ENCODE measurements at places on chromosomes 4 and X.
A peak's percentile ranks its signal among the peaks of the same experiment; 100 is the strongest.

GRCh38 chr4:26065833-26066232 lies 151.8 kb downstream of the SMIM20 start:
- DNase-seq, result no peak

DNA sequence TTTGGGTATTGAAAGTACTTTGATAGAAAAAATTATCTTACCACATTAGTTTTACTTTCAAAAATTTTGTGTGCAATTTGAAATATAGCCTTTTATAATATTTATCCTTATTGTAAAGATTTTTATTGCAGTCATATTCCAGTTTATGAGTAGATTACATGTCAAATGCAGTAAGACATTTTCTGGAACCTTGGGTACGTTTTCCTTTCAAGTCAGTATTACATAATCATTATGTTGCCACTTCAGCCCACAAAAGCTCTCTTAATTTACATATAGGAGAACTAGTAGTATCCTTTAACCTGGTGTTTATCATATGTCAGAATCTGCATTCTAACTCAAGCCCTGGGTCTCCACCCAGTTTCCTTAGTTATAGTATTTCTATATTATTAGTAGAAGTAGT lies 98.5 kb downstream of the CENPC start:
- no peak for DNase-seq

DNA sequence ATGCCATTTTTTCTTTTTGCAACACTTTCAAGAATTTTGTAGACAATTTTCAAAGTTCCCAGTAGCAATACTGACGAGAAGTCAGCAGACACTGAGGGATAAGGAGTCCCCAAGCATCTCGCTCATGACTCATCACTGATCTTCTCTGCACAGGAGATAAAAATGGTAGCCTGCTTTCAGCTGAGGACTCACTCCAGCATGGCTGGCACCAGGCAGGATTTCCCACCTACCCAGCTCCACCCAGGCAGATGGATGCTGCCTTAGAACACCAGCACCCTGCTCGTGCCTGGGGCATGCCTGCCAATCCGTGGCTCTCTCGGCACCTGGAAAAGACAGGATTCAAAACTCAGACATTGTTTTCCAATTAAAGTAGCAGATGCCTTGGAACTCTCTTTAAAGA lies 24.9 kb downstream of the JAKMIP1 start:
- DNase-seq, result no peak

DNA sequence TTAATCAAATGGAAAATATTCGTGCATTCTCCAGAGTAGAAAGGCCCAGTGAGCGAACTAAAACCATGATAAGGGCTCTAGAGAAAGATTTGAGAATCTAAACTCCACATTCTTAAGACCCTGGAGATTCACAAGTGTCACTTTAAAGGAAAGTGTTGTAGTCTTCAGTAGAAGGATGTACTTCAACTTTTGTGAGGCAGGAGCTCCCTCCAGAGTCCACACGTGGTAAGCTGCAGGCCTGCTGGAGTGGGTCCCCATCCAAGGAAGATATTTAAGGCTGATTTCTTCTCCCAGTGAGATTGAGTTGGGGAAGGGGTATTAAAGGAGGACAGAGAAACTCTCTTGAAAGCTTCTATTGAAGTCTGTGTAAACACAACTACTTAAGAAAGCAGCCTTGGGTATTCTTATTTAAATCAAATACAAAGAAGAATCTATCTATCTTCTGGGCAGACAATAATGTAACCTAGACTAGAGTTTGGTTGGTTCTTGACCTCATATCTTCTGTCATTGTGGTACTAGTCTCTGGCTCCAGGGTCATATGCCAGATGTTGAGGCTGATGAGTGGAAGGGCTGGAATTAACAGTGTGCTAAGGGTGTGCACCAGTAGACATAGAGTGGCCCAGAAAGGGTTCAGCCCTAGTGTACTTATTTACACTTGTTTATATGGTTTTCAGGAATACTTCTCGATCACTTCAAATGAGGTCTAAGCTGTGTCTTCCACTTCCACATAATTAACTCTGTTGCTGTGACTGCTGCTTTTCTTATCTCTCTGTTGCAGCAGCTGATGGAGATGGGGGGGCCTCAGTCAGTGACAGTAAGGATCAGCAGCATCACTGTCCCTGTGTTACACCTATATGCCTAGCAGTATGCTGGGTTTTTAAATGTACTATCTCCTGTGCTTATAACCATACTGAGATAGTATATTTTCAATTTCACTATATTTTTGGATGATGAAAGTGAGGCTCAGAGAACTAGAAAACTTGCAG lies 76.1 kb downstream of the HMGB2 start:
- DNase-seq, result peak; percentile 77

- peak; percentile 68 for DNase-seq
Measured at GRCh38 chrX:69152417-69152841, 12.8 kb downstream of the PJA1 start.

Data from testis (tissue), 5 donors.